ENCODE measurements at places on chromosomes 4 and X.
A peak's percentile ranks its signal among the peaks of the same experiment; 100 is the strongest.

DNA sequence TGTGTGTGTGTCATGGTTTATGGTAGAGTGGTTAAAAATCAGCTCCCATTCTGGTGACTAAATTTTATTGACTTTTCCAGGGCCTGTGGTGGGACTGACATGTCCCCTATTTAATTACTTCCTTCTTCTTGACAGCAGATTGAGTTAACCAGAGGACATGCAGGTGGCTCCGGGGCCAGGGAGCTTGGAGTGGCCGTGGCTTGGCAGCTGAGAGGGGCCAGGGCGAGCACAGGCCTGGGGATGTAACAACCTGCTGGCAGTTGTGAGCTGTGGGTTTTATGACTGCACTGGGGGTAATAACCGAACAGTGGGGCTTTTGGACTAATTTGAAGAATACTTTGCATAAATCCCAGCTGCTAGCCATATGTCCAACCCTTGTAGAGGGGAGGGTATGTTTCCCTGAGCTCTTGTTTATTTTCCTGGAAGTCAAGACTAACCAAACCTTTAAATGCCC lies 186.0 kb downstream of the MID1IP1 start:
- no peak for DNase-seq

DNA sequence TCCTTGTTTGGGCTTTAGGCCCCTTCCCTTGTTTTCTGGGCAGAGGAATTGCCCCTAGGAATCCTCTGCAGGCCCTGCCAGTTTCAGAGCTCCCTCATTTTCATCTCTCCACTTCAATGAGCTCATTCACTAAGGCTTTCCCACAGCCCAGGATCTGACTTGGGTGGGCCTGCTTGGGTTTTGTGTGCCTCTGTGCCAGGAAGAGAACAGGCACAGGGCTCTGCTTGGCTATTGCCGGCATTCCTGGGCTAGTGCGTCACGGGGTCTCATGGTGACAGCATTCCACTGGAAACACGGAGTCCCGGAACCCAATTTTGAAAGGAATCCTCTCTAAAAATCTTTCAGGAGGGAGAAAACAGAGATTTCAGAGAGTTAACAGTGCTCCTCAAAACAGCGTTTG lies 150.5 kb downstream of the VCX3A start:
- no peak for DNase-seq

DNA sequence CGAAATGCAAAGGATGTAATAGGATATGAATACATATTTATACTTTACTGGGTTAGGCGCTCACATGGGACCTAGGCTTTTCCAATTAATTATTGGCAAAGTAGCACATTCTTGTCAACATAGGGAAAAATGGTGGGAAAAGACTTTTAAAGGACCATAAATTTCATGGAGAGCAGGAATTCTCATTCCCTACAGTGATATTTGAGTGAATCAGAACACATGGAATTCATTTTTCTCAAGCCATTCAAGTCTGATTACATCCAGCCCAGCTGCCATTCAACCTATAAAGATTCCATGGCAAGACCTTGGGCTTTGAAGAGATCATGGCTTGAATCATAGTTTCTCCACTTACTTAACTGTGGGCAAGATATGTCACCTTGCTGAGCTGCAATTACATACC lies 150.4 kb downstream of the SOWAHB start:
- DNase-seq, result no peak

GRCh38 chr4:78566834-78567499 lies 15.4 kb downstream of the ANXA3 start:
- no peak for DNase-seq

DNA sequence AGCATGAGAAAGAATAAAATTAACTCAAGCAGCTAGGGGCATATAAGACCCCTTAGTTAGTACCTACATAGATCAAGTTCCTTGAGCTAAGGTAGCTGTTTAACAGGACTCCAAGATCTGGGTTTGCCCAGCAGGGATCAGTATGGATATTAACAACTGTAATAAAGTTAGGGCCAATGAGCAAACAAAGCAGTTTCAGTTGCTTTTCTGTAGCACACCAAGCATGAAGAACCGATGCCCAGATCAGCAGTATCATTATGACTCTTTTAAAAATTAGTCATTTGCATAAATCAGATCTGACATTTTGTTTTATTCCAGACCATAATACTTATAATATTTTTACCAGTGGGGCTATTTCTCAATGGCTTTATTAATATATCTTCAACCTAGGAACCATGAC lies 80.9 kb downstream of the C4orf33 start:
- no peak for DNase-seq

GRCh38 chr4:136931781-136932180 lies 600.5 kb downstream of the PCDH18 start:
- no peak for DNase-seq

DNA sequence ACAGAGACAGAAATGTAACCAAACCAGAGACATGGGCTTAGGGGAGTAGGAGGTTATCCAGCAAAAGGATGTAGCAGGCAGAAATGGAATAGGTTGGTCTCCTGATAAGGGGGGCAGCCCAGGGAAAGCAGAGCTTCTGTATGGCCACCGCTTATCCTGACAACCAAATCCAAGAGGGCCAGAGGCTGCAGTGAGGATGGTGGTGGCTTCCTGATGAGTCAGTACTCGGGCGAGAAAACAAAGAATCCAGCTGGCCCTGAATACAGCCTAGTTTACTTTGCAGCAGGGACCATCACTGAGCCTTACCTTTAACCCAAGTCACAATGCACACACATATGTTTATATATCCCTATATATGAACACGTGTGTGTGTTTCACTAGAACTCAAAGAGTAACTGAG lies 129.7 kb upstream of the FTHL17 start:
- DNase-seq, result no peak

DNA sequence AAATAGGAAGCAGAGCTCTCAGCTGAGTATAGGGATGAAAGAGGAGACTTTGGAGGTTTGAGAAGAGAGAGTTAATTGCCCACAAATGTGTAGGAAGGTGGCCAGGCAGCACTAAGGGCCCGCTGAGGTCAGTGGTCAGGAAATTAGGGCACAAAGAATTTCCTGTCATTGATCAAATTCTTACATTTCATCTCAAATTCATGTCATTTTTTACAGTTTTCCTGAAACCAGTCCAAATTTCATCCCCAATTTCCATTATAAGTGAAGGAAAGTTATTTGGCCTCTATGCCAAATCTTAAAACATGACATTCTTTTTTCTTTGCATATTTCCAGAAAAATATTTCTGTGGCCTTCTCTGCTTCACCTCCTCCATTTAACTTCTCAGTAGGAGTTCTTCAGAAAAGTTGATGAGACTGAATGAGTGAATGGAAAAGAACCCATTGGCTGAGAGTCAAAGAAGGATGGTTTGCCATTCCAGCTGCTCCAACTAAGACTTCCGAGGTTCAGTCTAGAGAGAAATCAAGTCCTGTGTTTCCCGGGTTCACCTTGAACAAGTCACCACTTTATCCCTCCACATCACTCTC lies 68.7 kb upstream of the SPRY1 start:
- DNase-seq, result no peak

GRCh38 chr4:7313347-7313811 lies 121.0 kb downstream of the SORCS2 start:
- no peak for DNase-seq

DNA sequence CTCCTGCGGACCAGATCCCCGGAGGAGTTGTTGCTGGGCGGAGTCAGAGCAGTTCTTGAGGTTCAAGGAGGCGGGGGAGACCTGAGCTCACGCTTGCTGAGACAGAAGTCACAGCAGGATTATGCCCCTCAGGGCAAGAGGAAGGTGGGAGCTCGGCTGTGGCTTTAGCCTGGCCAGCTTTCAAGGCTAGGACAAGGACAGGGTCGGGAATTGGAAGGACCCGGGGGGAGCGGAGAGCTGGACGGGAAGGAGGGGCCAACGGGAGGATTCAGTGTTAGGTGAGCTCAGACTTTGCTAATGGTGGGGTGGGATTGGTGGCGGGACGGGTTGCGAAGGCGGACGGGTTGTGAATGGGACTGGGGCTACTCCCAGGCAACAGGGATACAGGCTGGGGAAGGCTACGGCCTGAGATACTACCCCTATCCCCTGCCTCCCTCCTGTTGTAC lies at the start of gene RIBC1:
Gene RIBC1, plus strand, starts transcription at position 13 of the 446 bp plus-strand sequence. CDS start 3,404 bp downstream, outside the sequence.
- DNase-seq, result no peak

GRCh38 chr4:2817701-2818350 lies 24.9 kb downstream of the SH3BP2 start:
- DNase-seq, result no peak

- DNase-seq, result no peak
Observed at GRCh38 chr4:122764071-122764820, 31.7 kb downstream of the BBS12 start.

GRCh38 chrX:21946925-21947641 lies 6.6 kb downstream of the SMS start:
- no peak for DNase-seq

GRCh38 chr4:81453024-81453423 lies 18.7 kb downstream of the RASGEF1B start:
- no peak for DNase-seq

GRCh38 chr4:1337376-1337831 lies 9.6 kb upstream of the UVSSA start:
- peak; percentile 45 for DNase-seq

DNA sequence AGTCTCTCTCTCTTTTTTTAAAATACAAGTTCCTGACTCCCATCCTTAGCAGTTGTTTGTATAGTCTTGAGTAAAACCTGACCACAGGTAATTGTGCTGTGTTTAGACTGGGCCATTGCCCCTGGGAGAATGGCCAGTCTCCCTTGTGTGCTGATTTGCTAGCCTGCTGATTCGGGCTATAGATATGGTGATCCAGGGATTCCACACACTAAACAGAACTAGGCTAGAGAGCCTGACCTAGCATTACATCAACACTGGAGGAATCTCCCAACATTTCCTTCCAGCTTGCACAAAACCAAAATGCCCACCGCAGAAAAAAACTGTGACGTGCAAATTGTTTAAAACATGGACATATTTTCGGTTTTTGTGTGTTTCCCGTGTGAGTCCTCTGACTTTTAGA lies 5.1 kb downstream of the UPRT start:
- DNase-seq, result no peak

- no peak for DNase-seq
Observed at GRCh38 chr4:65502131-65502701, 168.1 kb downstream of the EPHA5 start.

DNA sequence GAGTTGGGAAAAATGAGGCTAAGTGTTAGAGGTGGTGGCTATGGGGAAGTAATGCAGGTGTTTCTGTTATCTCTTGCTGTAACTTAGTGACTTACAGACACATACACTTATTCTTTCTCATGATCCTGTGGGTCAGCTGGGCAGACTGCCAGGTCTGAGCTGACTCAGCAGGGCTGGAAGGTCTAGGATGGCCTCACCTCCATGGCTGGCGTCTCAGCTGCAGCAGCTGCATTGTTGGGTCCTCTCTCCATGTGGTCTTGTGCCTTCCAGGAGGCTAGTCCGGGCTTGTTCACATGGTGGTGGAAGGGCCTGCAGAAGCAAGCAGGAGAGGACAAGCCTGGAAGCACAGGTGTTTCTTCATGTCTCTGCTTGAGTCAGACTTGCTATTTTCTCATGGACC lies 172.7 kb downstream of the NHS start:
- no peak for DNase-seq

- DNase-seq, result no peak
Observed at GRCh38 chrX:25043192-25043591, 27.4 kb upstream of the ARX start.

DNA sequence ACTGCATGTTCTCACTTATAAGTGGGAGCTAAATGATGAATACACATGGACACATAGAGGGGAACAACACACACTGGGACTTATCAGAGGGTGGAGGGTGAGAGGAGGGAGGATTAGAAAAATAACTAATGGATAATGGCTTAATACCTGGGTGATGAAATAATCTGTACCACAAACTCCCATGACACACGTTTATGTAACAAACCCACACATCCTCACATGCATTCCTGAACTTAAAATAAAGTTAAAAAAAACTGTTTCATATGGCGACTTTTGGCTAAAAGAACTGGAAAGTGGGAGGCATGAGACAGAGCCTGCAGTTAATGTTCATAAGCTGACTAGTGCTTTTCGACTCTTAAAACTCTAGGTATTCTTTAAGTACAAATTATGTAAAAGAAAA lies 98.9 kb upstream of the NPFFR2 start:
- no peak for DNase-seq

GRCh38 chr4:23876418-23877089 lies 13.3 kb downstream of the PPARGC1A start:
- no peak for DNase-seq

DNA sequence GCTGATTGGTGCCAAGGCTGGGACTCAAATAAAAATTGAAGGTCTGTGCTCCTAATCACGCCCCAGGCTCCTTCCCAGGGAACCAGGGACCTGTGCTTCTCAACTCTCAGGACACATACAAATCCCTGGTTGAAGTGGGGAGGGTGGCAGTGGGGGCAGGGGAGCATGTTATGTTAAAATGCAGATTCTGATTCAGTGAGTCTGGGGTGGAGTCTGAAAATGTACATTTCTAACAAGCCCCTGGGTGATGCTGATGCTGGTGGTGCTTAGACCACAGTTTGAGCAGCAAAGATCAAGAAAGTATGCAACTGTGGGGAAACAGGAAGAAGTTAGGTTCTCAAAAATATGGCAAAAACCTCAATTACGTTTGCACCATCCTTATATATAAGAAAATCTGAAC lies 236.5 kb downstream of the MAGEB17 start:
- no peak for DNase-seq

GRCh38 chr4:13411942-13412341 lies 72.2 kb downstream of the RAB28 start:
- DNase-seq, result no peak

DNA sequence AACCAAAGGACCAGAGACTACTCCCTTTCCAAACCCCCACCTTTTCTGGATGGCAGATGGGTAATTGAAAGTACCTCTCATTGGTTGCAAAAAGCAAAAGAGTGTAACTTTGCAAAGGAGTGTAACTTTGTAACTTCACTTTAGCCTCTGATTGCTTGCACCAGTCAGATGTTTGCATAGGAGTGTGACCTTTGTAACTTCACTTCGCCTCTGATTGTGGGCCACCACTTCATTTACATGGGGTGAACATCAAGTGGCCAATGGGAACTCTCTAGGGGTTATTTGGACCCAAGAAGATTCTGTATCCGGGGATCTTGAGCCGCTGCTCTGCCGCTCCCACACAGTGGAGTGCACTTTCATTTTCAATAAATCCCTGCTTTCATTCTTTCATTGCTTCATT lies 9.9 kb upstream of the SLC25A43 start:
- DNase-seq, result no peak

DNA sequence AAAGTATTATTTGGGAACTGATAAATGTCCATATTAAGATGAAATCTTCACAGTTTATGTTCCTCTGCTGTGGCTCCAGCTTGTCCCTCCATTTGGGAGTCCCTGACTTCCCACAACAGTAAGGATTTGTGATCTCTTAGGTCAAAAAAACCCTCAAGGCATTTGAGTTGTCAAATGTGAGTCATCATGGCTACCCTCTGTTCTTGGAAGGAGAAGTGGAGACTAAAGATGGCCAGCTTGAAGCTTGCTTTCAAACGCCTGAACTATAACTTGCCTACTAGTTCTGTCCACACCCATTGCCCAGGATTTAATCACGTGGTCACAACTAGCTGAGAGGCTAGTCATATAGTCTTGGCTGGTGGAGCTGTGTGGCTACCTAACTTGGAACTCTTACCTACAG lies 107.8 kb downstream of the CCNG2 start:
- no peak for DNase-seq
